ENCODE measurements at places on chromosomes 7 and 10.

DNA sequence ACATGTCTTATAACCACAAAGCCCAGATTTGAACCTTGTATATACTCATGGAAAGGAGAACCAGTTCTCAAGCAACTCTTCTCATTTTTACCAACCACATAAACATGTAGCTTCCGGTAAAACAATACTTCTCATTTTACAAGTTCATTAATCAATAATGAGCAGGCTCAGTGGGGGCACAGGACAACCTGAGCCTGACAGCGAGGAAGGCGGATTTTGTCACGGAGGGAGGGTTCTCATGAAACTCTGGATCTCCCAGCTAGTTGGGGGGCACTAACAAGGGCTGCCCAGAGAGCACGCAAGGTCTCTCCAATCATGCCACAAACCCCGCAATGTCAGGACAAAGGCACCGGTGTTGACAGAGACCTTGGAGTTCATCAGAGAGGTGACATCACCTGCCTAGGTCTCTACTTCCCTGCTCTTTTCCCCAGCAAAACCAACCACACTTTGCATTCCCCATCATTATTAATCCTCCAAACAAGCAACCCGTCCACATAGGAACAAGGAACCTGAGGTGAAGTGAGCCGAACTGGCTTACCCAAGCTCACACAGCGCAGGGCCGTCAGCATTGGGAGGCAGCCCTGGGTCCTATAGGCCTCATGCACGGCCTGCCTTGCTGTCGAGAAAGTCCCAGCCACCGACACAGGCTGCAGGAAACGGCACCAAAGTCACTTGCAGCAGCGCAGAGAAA is 192.1 kb upstream of the KLF14 start:
- no peak for DNase-seq

- no peak for DNase-seq
Observed at GRCh38 chr7:81441750-81442149, 328.1 kb downstream of the HGF start.

- no peak for DNase-seq
Observed at GRCh38 chr7:2815875-2816245, 28.2 kb downstream of the GNA12 start.

DNA sequence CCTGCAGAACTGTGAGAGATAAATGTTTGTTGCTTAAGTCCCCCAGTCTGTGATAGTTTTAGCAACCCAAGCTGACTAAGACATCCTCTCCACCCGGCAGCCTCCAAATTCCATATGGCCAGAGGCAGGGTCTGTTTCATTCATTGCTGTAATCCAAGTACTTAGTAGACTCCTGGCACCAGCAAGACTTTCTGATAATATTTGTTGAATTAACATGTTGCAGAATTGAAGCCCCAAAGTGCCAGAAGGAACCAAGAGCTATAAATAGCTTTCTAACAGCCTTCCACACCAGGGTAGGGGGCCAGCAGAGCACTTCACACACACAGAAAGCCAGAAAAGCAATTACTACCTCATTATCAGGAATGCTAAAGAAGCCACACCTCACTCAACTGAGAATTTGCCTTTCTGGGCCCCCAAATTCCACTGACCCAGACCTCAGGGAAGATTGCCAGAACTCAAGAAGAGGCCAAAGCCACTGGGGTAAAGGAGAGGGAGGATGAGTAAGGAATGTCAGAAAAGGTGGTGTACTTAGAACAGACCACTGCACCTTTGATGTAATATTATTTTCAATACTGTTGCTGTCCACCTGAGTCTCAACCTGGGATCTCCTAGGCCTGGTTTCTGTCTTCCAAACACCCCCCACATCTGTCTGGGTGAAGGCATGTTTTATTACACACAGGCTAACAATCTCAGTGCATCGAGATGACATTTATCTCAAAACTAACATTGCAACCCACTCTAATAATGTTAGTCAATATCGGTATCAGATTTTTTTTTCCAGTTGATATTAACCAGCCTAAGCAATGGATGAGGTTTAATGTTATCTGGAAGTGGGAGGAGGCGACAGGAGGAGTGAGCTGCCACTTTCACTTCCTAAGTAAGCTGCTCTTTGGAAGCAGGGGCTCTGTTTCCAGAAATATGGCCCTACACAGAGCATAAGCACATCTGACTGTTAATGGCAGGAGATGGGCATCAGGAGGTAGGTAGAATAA is 5.5 kb downstream of the NOD1 start:
- DNase-seq: no peak

DNA sequence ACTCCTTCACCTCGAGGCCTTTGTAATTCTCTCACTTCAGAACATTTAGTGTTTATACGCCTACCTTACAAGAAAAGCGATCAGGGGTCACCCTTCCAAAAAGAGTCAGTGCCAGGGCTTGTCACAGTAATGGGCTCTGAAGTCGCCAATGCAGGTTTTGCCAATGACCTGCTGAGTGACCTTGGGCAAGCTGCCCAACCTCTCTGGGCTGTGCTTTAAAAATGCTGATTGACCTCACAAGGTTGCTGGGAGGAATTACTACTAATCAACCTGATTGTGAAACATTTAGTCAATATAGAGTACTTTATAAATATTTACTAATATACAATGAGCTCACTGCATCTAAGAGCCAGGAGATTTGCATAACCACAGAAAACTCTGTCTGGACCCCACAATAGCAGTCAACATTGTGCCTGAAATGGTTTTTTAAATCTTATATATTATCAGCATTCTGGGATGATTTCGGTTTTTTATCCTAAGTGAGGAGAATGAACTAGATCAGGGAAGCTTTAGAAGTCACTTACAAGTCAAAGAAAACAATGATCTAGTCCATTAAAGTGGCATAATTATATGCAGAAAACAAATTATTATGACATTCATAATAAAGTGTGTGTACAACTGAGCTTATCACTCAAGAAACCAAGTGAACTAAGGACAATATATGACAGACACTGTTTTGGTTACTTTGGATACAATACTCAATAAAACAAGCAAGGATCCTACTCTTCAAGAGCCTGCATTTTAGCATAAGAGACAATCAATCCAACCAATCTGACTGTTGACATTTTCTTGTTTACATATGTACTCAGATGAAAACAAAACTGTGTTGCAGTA is 290.5 kb downstream of the SORCS1 start:
- DNase-seq: no peak

GRCh38 chr10:90179696-90180407 is 478.5 kb downstream of the KIF20B start:
- DNase-seq: no peak

GRCh38 chr10:80260295-80261243 is 28.9 kb downstream of the MAT1A start:
- peak; percentile 52 for DNase-seq

DNA sequence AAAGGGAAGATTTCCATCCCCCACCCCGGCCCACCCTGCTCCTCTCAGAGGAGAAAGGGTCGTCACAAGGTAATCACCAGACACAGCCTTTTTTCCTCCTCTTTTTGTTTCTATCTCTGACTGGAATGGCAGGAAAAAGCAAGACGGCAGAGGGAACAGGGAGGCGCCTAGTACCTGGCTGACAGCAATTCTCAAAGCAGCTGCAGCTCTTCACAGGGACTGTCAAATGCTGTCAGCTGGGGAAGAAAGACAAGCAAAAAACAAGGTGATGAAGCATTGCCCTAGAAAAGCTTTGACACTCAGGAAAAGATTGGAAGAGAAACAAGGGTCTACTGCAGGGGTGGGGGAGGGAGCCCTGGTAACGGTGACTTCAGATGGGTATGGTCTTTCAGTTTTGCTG is 52.7 kb downstream of the GNA12 start:
- no peak for DNase-seq

DNA sequence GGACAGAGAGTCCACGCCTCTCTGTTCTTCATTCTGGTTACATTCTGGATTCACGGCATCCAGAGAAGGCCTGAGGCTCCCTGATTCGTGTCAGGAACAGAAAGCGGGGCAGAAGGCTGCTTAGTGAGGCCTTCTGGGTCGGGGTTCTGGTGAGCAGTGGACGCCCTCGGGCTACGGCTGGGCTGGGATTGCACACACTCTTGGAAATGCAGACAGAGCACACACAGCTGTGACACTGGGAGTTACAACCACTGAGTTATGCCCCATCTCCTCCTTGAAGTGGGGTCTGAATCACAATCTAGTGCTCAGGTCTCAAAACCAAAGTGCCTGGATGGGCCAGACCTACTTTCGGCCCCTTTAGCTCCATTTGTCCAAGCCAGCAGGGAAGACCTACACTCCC is 156.9 kb upstream of the GDF10 start:
- no peak for DNase-seq

- DNase-seq: no peak
Observed at GRCh38 chr7:112063974-112064373, 142.2 kb downstream of the DOCK4 start.

GRCh38 chr7:960269-960871 is 5.9 kb upstream of the ADAP1 start:
- no peak for DNase-seq

DNA sequence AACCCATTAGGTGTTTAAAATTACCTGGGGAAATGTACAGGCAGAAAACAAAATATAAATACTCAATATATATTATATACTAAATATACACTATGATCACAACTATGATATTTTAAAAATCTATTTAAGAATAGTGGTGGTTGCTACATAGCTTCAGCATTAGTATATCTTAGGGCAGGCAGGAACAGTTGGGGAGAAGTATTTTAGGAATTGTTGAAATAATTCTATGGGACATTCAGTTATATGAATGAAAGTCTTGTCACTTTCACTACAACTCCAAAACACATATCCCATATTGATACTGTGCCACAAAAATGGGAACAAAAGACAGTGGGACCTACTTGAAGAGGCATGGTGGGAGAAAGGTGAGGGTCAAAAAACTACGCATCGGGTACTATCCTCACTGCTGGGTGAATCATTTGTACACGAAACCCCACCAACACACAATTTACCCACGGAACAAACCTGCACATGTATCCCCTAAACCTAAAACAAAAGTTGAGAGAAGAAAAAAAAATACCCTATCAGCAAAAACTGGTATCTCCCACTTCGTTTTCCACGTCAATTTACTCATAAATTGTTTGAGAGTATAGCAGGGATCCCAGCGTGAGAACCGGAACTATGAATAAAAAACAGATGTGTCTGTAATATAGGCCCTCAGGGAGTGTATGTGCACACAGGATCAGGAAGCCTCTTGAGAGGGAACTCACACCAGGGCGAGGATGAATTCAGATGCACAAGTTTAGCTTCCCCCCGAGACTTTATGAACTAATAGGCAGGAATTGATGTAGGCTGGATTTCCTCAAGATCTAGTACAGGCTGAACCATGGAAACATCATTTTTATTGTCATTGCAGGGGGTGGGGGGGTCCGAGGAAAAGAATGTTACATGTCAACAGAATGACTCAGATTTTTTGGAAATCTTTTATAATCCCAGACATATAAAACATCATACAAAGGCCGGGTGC is 16.2 kb downstream of the SLC16A12 start:
- no peak for DNase-seq

DNA sequence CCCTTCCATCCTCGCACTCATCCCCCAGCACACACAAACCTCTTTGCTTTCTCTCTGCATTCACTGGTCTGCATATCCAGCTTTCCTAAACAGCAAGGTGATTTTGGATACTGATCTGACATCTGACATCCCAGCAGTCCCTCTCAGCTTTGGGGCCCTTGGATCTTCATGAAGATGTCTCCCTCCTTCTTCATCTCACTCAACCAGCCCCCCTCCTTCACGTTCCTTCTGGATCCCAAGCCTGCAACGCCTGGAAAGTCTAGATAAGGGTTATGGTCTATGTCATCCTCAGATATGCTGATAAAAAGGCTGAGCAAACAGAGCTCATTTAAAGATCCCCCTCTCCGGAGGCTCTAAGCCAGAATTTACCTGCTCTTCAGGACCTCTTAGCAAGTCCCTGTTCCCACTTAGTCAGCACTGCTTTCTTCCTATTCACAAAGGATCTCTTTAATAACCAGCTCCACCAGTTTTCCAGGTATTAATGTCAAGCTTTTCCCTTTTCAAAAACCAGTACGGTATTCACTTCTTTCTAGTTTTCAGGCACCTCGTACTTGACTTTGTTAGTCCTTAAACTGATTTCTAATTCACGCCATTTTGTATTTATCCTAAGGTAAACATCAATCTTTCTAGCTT is 38.9 kb downstream of the CREB3L2 start:
- no peak for DNase-seq

DNA sequence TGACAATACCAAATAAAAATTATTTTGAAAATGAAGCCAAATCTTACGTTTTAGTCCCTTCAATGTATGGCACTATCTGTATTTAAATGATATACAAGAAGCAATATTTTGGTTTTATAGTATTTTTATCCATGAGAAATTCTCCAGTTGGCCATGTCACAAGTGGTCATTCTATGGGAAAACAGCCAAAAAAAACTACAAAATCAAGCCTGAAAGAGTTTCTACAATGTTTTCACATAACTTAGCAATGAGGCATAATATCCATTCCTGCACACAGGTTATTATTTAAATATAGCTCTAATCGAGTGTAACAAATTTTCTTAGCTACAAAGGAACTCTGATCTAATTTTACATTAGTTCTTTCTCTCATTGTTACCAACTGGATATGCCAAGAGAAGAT is 5.4 kb downstream of the RAB11FIP2 start:
- no peak for DNase-seq

- peak; percentile 32 for DNase-seq
Observed at GRCh38 chr7:151167197-151167961, at the start of gene GBX1. Gene GBX1 (minus strand): TSS chr7:151167694. CDS start chr7:151167548, 146 bp downstream.

DNA sequence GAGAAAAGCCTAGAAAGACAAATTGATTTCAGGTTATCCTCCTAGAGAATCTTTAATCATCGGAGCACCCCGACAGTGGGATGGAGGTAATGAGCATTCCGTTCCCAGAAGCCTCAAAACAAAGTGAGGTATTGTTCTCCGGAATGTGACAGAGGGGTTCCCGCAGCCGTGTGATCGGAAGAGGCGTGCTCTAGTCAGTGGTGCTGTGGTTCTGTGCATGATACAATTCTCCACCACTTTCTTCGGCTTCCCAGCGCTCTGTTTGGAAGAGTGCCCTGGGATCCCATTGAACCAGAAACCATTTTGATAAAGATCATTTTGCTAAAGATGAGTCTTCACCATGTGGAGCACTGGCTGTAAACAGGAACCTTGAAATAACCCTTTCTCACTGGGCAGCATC is 434.6 kb downstream of the PAXIP1 start:
- no peak for DNase-seq

GRCh38 chr10:98430427-98430826 is 15.4 kb upstream of the PYROXD2 start:
- no peak for DNase-seq

GRCh38 chr7:8236780-8237407 is 25.1 kb downstream of the ICA1 start:
- no peak for DNase-seq
